ENCODE measurements at places on chromosomes 11 and 22. TPM values are rescaled to one million over a fixed set of nuclear protein-coding genes. Genes with fewer than 3 reads are reported as not detected.

DNA sequence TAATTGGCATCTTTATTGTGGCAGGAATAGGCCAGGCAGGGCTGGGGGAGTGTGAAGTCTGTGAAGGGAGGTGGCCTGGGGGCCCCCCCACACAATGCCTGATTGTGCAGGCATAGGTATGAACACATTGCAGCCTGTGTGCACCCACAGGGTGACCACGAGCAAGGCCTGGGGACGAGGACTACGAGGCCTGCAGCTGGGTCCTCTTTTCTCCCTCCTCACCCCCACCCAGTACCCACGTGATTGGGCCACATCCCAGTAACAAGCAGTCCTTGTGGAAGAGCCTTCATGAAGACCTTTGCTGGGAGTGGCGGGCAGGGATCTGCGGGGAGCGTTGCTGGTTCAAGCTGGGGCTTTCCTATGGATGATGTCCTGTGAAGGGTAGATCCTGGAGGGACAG, 29.3 kb downstream of the ZBTB16 start:
- peaks cover 8% of the 10 kb centered on the region for H3K36me3 ChIP-seq
- peaks cover 73% of the 10 kb centered on the region for H3K4me1 ChIP-seq
- H3K27me3 ChIP-seq = no peaks in the 10 kb centered on the region
- no peak overlapping the region for H3K27ac ChIP-seq

- no peak overlapping the region for H3K4me3 ChIP-seq
- H3K4me1 ChIP-seq = no peaks in the 10 kb centered on the region
- H3K36me3 ChIP-seq = no peaks in the 10 kb centered on the region
- no peaks in the 10 kb centered on the region for H3K27me3 ChIP-seq
- no peak for DNase-seq
These were observed 415.1 kb downstream of the SOX6 start for GRCh38 chr11:15941206-15941770.

- peak overlapping the region; percentile 93 for H3K27ac ChIP-seq
- H3K36me3 ChIP-seq = no peaks in the 10 kb centered on the region
These were observed 861 bp upstream of the LTBP3 start for GRCh38 chr11:65558930-65559509.

DNA sequence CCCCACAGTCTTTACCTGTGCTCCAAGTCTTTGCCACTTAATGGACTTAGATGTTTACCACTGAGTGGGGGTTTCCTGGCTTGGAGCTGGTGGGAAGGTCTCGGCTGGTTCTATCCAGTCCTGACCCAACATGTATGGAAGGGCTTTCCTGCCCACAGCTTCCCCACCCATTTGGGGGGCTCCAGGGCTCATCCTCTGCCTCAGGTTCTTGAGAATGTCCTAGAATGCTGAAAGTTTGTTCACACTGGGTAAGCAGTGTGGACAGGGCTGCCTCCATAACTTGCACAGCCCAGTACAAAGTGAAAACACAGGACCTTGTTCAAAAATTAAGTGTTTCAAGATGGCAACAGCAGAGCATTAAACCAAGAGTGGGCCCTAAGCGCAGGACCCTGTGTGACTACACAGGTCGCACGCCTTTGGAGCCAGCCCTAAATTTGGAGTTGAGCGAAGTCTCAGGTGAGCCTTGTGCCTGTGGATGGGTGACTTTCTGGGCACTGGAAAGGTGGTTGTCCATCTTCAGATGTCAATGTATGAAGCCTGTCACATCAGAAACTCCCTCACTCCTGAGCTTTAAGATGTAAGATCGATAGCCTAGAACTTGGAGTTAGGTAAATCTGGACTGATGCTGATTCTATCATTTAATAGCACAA, 72.7 kb upstream of the NARS2 start:
- H3K27ac ChIP-seq = no peak overlapping the region
- no peak overlapping the region for H3K4me3 ChIP-seq
- no peak for DNase-seq
- H3K4me1 ChIP-seq = no peaks in the 10 kb centered on the region
- H3K36me3 ChIP-seq = no peaks in the 10 kb centered on the region

GRCh38 chr11:134514354-134514951, 102.4 kb upstream of the B3GAT1 start:
- no peak overlapping the region for H3K27ac ChIP-seq
- no peak overlapping the region for H3K4me3 ChIP-seq
- peaks cover 92% of the 10 kb centered on the region for H3K27me3 ChIP-seq
- DNase-seq = no peak
- no peaks in the 10 kb centered on the region for H3K4me1 ChIP-seq
- no peaks in the 10 kb centered on the region for H3K36me3 ChIP-seq

DNA sequence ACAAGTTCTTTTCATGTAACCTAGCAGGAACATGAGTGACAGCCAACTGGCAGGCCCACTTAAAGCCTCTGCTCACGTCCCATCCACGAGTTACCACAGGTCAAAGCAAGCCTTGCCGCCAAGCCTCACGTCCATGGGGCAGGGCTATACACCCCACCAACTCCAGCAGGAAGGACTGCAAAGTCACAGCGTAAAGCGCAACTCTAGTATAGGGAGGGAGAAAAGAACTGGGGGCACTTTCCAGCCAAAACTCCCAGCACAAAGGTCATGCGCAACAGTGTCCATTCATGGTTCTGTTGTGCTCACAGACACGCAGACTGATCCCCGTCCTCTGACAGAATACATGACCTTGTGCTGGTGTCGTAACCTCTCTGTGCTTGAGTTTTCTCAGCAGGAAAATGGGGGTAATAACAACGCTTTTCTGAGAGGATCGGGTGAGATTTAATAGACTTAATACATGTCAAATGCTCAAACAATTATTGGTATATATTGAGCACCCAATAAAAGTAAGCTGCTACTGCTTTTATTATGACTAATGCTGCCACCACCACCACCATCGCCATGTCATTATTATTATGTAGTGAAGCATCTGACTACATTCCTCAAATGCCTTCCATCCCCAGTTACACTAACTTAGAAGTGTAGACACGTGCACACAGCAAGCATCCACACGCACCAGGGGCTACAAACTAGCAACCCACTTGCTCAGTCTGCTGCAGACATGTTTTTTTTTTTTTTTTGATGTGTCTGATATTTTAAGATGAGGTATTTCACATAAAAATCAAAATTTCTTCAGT, 104.4 kb upstream of the PARVA start:
- H3K36me3 ChIP-seq = no peaks in the 10 kb centered on the region
- peaks cover 14% of the 10 kb centered on the region for H3K4me1 ChIP-seq
- H3K27ac ChIP-seq = no peak overlapping the region
- H3K4me3 ChIP-seq = no peak overlapping the region
- no peaks in the 10 kb centered on the region for H3K27me3 ChIP-seq
- DNase-seq = no peak

DNA sequence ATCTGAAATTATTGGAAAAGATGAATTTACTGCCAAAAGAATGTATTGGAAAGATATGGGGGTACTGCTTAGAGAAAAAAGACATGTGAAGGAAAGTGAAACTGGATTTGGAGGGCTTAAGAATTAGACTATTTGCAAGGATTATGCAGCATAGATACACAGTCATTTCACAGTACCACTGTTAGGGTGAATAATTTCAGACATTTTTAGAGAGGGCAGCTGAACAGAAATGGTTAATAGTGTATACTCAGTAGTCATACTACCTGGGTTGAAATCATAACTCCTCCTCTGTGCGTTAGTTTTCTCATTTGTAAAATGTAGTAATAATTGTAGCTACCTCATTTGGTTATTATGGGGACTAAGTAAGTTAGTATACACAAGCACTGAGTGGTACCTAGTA, 33.0 kb downstream of the GAS2 start:
- no peak overlapping the region for H3K4me3 ChIP-seq
- H3K27me3 ChIP-seq = no peaks in the 10 kb centered on the region
- no peak overlapping the region for H3K27ac ChIP-seq
- no peaks in the 10 kb centered on the region for H3K36me3 ChIP-seq
- peaks cover 7% of the 10 kb centered on the region for H3K4me1 ChIP-seq

DNA sequence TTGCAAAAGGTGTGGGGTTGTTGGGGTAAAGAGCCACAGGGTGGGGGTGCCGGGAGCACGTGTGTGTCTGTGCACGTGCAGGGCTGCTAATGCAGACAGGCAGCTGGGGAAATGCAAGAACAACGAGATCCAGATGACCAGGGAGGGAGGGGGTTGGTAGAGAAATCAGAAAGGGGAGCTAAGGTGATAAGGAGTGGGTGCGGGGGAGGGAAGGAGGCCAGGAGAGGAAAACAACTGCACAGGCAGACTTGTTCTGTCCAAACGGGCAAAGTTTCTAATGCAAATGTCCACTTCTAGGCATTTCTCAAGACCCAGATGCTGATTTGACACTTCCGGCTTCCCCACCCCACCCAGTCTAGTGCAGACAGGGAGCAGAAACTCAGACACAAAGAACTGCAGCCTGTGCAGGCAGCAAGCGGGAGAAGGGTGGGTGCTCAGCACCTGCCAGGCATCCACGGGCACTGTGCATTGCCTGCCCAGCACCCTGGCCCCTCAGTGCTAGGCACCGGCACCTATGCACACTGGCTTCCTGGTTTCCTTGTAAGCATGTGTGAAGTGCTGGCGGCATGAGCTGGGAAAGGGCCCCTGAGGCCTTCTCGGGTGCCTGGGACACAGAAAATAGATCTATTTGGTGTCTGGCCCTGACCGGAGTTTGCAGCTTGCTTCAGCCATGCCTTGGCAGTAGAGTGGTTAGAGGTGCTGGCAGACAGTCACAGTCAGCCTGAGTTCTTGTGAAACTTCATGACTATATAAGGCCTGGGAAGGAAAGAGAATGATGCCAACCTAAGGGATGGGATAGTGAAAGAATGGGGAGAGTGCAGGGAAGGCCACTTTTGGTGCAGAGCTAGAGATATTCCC, 220.1 kb upstream of the SORL1-AS1 start:
- no peak for DNase-seq
- no peak overlapping the region for H3K4me3 ChIP-seq
- H3K4me1 ChIP-seq = peaks cover 18% of the 10 kb centered on the region
- peak overlapping the region; percentile 63 for H3K27ac ChIP-seq

GRCh38 chr22:36153501-36154422, 6.8 kb downstream of the APOL3 start:
- H3K4me3 ChIP-seq = no peak overlapping the region
- H3K27me3 ChIP-seq = no peaks in the 10 kb centered on the region
- no peaks in the 10 kb centered on the region for H3K36me3 ChIP-seq
- peak overlapping the region; percentile 90 for H3K27ac ChIP-seq
- H3K4me1 ChIP-seq = peaks cover 70% of the 10 kb centered on the region

- H3K36me3 ChIP-seq = no peaks in the 10 kb centered on the region
- no peak for DNase-seq
- no peaks in the 10 kb centered on the region for H3K27me3 ChIP-seq
- H3K4me3 ChIP-seq = no peak overlapping the region
- H3K27ac ChIP-seq = no peak overlapping the region
These were observed 101.8 kb downstream of the TRIM44 start for GRCh38 chr11:35764417-35764816.

GRCh38 chr11:19607656-19608360, 104.8 kb upstream of the NAV2 start:
- no peaks in the 10 kb centered on the region for H3K4me1 ChIP-seq
- H3K27me3 ChIP-seq = no peaks in the 10 kb centered on the region
- no peaks in the 10 kb centered on the region for H3K36me3 ChIP-seq
- no peak for DNase-seq
- H3K27ac ChIP-seq = no peak overlapping the region
- H3K4me3 ChIP-seq = no peak overlapping the region

DNA sequence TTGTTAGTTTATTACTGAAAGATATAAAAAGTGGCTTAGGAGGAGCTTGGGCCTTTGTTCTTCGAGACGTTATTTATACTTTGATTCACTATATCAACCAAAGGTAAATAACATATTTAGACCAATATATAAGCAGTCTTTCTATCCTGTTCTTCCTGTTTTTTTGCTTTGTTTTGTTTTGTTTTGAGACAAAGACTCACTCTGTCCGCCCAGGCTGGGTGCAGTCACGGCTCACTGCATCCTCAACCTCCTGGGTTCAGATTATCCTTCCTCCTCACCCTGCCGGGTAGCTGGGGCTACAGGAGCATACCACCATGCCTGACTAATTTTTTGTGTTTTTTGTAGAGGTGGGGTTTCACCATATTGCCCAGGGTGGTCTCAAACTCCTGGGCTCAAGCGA, 66.8 kb downstream of the ATM start:
- no peak overlapping the region for H3K27ac ChIP-seq
- H3K36me3 ChIP-seq = no peaks in the 10 kb centered on the region
- DNase-seq = no peak
- H3K4me3 ChIP-seq = no peak overlapping the region
- H3K27me3 ChIP-seq = no peaks in the 10 kb centered on the region

DNA sequence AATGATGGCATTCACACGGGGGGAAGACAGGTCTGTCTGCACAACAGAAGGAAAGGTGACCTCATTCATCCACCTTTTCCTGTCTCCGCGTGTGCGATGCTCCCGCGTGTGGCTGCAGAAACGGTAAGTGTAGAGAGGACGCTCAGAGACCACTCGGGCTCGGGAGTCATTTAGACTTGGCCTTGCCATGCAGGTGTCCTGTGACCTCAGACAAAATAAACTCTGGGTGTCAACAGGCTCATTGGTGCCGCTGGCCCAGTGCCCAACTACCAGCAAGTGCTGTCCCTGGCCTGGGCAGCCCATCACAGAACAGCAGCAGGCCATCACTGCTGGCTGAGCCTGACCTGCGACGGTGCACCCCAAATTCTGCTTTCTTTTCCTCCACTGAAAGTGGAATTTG, 48.1 kb upstream of the ARFGAP3 start:
- no peak overlapping the region for H3K4me3 ChIP-seq
- DNase-seq = no peak
- H3K4me1 ChIP-seq = peaks cover 63% of the 10 kb centered on the region
- H3K36me3 ChIP-seq = no peaks in the 10 kb centered on the region
- no peaks in the 10 kb centered on the region for H3K27me3 ChIP-seq
- H3K27ac ChIP-seq = peak overlapping the region; percentile 72

DNA sequence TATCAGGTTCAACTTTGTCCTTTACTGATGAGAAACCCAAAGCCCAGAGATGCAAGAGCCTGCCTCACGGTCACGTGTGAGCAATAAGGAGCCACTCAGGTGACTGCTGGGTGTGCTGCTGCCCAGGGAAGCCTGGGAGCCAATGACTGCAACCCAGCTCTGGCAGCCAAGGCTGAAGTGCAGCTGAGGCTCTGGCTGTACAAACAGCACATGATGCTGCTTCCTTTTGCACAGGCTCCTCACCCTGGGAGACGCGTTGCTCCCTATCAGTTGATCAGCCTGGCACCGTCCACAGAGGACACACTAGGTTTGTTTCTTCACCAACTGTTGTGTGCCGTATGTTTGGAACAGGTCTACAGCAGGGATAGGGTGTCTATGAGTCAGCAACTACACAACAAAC, 168.7 kb downstream of the EFCAB6 start:
- DNase-seq = no peak
- no peak overlapping the region for H3K27ac ChIP-seq
- H3K4me3 ChIP-seq = no peak overlapping the region

- peak; percentile 80 for DNase-seq
- H3K36me3 ChIP-seq = no peaks in the 10 kb centered on the region
- H3K27me3 ChIP-seq = no peaks in the 10 kb centered on the region
- peak overlapping the region; percentile 66 for H3K4me3 ChIP-seq
These were observed 38.8 kb downstream of the NUMA1 start for GRCh38 chr11:72041364-72042063.

- peaks cover 19% of the 10 kb centered on the region for H3K27me3 ChIP-seq
- DNase-seq = no peak
- H3K27ac ChIP-seq = no peak overlapping the region
- no peaks in the 10 kb centered on the region for H3K36me3 ChIP-seq
- H3K4me1 ChIP-seq = peaks cover 10% of the 10 kb centered on the region
- no peak overlapping the region for H3K4me3 ChIP-seq
These were observed 1.2 kb upstream of the ARHGAP20 start for GRCh38 chr11:110713449-110713776.

- H3K27me3 ChIP-seq = no peaks in the 10 kb centered on the region
- no peak overlapping the region for H3K4me3 ChIP-seq
These were observed 21.6 kb upstream of the PEX26 start for GRCh38 chr22:18056161-18056666.

Gene MPEG1
- total RNA-seq = 6.0 TPM

Gene NCF4
- 1.9 TPM for total RNA-seq

Gene GPHA2
- not detected for total RNA-seq

Gene BIRC3
- total RNA-seq = 5.3 TPM

Gene PHETA2
- 2.7 TPM for total RNA-seq
